ENCODE measurements at places on chromosomes 6 and 20. TPM values are rescaled to one million over a fixed set of nuclear protein-coding genes. Genes with fewer than 3 reads are reported as not detected.

Gene LHFPL5
- total RNA-seq, result not detected

Gene MROH8
- 5.2 TPM for total RNA-seq

Gene ATP6V1G2
- 4.8 TPM for total RNA-seq

Gene LY86
- total RNA-seq, result 4.1 TPM

Gene GGTLC1
- not detected for total RNA-seq
